ENCODE measurements at places on chromosomes 3 and 15. TPM values are rescaled to one million over a fixed set of nuclear protein-coding genes. Genes with fewer than 3 reads are reported as not detected.

GRCh38 chr3:16686679-16687078 lies 81.5 kb upstream of the DAZL start:
- no peak for DNase-seq

DNA sequence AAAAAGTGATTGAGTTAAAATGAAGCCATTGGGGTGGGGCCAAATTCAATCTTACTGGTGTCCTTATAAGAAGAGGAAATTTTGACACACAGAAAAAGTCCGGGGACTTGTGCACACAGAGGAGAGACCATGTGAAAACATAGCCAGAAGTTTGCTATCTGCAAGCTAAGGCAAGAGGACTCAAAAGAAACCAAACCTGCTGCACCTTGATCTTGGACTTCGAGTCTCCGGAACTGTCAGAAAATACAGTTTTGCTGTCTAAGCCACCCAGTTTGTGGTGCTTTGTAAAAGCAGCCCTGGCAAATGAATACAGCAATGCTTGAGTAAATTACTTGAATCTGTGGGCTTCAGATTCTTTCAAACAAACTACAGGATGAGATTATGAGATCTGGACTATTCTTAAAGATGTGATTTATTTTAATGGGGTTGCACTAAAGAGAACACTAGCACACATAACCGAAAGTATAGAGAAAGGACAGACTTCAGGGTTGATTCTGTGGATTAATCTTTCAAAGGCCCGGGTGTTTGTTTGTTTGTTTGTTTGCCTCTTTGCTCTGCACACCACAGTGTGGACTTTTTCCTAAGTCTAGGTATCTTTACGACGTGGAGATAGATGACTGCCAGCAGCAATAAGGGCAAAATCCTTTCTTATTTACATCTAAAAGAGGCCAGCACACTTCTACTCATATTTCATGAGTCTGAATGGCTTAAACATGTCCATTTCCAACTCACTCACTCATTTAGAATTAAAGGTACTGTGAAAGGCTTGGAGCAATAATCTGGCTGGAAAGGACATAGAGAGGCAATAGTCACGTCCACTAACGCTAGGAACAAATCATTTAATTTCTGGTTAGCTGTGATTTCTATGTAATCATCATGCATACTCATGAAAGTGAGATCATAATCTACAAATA lies 53.9 kb upstream of the SSR3 start:
- no peak for DNase-seq

GRCh38 chr3:55897573-55898224 lies 410.6 kb upstream of the WNT5A start:
- DNase-seq, result no peak

The SNX22 gene
- 12.9 TPM for total RNA-seq

The CD200 gene
- 67.0 TPM for total RNA-seq

DNA sequence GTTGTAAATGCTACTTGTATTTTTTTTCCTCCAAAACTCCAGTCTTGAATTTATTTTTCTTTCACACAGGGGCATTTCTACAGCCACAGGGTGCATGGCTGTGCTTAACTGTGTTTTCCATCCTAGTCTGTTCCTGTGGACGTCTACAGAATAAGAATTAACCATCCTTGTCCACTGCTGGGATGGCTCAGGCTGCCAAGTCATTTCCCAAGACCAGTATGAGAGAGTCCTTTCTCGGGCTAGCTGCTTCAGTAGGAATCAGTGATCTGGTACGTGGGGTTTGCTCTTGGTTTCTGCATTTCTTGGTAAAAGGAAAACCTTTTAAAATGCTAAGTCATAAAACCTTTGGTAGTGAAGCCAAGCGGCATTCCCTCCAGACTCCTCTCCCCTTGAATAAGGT lies 29.8 kb downstream of the CHDH start:
- DNase-seq, result no peak

DNA sequence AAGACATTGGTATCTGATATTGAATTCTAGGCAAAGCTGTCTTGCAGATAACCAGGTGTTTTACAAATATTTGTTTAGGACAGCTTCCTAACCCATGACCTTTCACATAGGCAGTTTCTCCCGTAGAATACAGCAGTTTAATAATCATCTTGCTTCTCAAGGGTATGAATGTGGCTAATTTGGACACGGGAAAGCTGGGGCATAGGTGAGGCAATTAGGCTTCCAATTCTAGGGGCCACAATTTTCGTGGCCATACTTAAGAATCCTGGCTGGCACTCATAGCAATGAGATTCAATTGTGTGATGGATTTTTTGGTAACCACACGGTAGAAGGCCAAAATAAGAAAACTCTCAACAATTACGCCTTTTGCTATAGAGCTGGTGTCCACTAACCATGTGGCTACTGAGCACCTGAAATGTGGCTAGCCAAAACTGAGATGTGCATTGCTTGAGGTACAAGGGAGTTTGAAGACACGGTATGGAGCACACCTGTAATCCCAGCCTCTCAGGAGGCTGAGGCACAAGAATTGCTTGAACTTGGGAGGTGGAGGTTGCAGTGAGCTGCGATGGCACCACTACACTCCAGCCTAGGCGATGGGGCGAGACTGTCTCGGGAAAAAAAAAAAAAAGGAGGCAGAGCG lies 34.4 kb downstream of the TFRC start:
- no peak for DNase-seq

GRCh38 chr15:98855067-98855814 lies 152.4 kb downstream of the PGPEP1L start:
- DNase-seq, result no peak

The THSD4 gene
- 1.4 TPM for total RNA-seq

GRCh38 chr3:179082416-179082815 lies 10.8 kb upstream of the ZMAT3 start:
- no peak for DNase-seq

The CLDN18 gene
- not detected for total RNA-seq

The ECE2 gene
- not detected for total RNA-seq

DNA sequence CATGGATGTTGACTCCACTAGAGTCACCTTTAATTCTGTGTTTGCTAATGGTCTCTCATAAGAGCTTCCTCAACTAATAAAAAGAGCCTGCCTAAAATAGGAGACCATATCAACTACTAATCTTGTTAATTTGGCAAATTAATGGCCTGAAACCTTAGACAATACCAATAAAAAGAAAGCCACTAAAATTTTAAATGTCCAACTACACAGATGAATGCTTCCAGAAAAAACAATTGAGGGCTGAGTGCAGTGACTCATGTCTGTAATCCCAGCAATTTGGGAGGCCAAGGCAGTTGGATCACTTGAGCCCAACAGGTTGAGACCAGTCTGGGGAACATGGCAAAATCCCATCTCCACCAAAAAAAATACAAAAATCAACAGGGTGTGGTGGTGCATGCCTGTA lies 230.9 kb downstream of the NSUN3 start:
- DNase-seq, result no peak

DNA sequence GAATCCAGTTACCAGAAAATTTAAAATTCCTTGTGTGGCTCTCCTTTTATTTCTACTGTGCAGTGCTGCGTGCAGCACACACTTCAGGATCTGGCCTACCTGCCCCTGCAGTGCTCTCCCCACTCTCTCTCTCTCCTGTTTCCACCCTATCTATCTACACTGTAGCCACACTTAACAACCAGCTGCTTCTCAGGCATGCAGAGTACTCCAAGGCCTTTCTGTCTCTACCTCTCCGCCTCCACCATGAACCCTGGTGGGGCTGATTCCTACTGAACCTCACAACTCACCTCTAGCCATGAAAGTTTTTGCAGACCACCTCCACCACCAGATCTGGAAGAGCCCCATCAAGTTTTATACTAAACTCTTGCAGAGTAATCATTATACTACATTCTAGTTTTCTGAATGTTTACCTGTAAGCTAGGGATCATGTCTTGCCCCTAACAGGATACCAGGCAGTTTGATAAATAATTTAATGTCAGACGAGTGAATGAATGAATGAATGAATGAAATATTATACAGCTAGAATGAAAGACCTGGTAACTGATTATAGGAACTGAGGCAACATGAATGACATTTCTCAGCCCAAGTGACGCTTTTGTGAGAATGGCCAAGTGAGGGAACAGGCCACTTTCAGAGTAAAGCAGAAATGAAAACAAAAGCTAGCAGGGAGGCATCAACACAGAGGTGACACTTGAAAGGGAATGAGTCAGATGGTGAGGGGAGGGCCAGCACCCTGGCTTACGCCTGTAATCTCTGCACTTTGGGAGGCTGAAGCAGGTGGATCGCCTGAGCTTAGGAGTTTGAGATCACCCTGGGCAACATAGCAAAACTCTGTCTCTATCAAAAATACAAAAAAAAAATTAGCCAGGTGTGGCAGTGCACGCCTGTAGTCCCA lies 363.5 kb downstream of the FOXP1 start:
- no peak for DNase-seq

GRCh38 chr3:69848113-69848512 lies 108.8 kb downstream of the MITF start:
- DNase-seq, result no peak

- peak; percentile 40 for DNase-seq
Measured at GRCh38 chr3:40317061-40317855, 7.8 kb downstream of the EIF1B start.

DNA sequence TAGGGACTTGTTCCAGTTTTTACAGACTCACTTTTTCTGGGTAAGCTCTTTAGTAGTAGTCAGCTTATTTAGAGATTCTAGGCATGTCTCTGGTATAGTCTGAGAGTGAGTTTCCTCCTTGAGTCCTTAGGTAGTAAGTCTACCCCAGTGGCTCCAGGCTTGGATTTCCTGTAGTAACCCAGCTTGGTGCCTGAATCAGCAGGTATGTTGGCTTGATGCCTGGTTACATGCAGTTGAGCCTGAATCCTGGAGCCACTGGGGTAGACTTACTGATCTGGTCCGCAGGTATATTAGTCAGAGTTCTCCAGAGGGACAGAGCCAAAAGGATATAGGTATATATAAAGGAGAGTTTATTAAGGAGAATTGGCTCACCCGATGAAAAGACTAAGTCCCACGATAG lies 85.8 kb upstream of the RBMS3 start:
- DNase-seq, result no peak

The SLC22A14 gene
- not detected for total RNA-seq

GRCh38 chr3:15010664-15011063 lies 54.5 kb downstream of the MRPS25 start:
- DNase-seq, result no peak

DNA sequence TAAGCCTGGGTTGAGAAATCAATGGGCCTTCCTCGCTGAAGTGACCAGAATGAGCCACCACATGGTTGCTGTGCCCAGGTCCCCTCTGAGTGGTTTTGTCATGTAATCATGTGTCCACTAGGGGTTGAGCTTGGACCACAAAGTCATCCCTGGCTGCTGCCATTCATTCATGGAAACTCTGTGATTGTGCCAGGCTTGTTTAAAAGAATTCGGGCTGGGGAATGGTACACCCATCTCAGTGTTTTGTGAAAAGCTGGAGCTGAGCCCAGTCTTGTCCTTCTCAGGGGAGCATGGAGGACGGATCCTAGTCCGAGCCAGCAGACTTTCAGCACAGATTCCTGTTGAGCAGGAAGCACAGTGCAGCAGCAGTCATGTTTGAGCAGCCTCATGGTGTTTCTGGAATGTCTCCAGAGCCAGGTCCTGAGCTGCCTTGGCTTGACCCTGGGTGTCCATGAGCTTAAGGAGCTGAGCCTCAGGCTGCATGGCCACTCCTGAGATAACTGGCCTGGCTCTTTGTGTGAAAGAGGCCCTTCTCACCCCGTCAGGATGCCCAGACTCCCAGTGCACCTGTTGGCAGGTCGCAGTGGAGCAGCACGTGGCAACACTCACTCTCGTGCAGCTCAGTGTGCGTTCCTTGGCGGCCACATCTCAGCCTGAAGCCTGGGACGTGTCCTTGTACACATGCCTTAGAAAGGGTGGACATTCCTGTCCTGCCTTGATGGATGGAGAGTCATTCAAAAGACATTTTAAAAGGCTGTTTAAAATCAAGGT lies 260.3 kb upstream of the TPM1 start:
- peak; percentile 30 for DNase-seq

DNA sequence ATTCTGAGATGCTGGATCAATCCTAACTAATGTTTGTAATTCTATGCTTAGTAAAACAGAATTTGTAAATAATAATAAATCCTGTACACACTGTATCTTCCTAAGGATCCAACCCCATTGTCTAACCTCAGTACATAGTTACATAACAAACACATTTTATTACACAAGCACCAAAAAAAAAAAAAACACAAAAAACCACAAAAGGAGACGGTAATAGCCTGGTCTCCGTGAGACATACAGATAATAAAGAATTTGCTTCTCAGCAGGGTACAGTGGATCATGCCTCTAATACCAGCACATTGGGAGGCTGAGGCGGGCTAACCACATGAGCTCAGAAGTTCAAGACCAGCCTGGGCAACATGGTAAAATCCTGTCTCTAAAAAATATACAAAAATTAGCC lies 558.7 kb downstream of the MAGI1 start:
- no peak for DNase-seq

DNA sequence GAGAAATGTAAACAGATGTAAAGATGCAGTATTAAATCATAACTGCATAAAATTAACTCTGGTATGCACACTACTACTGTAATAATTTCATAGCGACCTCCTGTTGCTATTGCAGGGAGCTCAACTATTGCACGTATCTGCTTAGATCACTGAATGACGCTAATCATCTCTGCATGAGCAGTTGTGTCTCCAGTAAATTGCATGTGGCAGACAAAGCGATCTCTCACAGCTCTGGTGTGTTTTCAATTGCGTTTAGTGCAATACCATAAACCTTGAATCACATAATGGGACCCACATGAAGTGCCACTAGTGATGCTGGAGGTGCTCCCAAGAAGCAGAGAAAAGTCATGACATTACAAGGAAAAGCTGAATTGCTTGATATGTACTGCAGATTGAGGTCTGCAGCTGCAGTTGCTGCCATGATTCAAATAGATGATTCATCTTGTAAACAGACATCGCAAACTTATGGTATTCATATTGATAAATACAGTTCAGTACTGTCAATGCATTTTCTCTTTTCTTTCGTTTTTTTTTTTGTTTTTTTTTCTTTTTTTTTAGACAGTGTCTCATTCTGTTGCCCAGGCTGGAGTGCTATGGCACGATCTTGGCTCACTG lies 30.2 kb upstream of the LCTL start:
- DNase-seq, result no peak
